ENCODE measurements at places on chromosomes 1 and 21.

- DNase-seq, result no peak
These were observed 31.8 kb downstream of the PROK1 start for GRCh38 chr1:110482662-110483307.

GRCh38 chr1:184027826-184028695 is 9.5 kb downstream of the COLGALT2 start:
- peak; percentile 32 for DNase-seq

DNA sequence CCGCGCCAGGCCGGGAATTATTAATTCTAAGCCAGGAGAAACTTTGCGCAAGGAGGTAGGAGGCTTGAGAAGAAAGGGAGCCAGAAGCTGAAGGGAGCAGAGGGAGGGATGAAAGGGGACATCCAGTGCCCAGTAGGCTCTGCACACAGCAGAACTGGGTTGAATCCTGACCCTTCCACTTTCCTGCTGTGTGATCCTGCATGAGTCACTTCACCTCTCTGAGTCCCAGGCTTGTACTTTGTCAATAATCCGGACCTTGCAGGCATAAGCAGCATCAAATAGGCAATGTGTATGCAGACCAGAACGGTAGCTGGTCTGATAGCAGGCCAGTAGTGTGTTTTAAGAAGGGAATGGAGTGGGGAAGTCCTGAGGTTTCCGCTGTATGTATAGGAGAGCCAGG is 25.5 kb upstream of the EPB41 start:
- no peak for DNase-seq

GRCh38 chr1:67571406-67571805 is 113.6 kb upstream of the GADD45A start:
- DNase-seq, result no peak

- no peak for DNase-seq
These were observed 4.1 kb downstream of the KRTAP12-1 start for GRCh38 chr21:44677881-44678280.

DNA sequence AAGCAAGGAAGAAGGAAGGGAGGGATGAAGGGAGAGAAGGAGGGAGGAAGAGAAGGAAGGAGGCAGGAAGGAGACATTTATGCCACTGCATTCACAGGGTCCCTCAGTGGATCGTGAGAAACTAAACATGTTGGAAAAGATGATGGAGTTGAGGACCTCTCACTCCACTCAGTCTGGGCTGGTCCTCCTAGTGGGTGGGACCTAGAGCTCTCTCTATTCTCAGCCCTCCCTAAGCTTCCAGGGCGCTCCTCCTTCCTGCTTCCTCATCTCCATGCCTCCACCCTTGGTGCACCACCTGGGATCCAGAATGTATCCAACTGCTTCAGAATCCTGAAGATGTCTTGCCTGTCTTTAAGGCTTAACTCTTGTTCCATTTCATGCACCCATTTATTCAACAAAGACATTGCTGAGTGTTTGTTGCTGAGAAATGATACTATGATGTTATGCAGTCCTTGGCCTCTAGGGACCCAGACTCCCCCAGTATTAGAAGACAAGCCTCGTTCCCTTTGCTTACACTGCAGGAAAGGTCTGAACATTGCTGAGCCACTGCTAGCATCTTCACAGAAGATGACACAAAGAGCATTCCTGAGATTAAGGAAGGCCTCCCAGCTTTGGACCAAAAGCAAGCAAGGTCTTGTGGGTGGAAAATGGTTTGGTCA is 88.5 kb downstream of the BEND5 start:
- no peak for DNase-seq

- DNase-seq, result no peak
These were observed 841.5 kb downstream of the LRRIQ3 start for GRCh38 chr1:73356485-73356884.

- no peak for DNase-seq
These were observed 51.9 kb downstream of the PDE9A start for GRCh38 chr21:42705346-42705745.

DNA sequence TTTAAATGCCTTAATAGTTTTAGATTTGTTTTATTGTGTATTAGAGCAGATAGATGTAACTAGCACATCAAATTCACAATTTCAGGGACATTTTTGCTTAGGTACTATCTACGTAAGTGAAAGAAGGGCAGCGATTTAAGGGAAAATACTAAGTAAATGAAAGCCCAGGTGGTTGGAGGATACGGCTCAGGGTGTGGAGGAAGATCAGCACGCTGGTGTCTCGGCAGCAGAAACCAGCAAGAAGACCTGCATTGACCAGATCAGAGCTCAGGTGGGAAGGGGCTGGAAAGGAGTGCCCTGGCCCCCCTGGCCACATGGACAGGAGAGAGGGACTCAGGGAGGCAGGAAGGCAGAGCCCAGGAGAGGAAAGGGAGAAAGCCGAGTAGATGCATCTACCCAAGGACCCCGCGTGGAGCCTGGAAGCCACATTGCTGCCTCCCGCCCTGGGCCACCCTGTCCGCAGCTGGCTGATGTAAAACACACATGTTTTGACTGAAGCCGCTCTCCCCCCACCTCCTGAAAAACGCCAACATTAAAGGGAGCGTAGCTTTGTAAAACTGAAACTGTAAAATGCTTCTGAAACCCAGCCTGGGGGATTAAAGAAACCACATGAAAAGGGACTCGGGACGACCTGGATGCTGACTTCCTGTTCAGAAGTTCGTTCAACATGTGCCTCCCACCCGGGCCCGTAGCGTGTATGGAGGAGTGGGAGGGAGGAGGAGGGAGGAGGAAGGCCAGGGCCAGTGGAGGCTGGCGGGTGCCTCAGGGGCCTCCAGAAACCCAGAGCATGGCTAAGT is 72.6 kb upstream of the TARDBP start:
- DNase-seq, result no peak

DNA sequence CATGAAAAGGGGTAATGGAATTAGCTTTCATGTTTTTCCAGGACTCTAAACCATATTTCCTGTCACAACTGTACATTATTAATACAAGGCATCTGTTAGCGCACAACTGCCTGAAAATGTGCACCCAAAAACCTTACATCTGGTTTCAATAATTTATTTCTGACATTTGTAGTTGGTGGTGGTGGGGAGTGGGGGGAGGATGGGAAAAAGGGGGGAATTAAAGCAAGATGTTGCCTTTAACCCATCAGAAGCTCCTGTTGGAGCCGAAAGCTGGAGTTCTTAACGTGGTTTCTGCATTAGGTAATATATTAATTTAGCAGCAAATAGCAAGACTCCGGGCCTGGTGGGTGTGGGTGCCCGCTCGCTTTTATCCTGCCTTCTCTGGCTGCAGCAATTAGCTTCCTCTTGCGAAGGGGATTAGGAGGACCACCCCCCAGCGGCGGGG is 36.9 kb upstream of the HHAT start:
- DNase-seq, result no peak

DNA sequence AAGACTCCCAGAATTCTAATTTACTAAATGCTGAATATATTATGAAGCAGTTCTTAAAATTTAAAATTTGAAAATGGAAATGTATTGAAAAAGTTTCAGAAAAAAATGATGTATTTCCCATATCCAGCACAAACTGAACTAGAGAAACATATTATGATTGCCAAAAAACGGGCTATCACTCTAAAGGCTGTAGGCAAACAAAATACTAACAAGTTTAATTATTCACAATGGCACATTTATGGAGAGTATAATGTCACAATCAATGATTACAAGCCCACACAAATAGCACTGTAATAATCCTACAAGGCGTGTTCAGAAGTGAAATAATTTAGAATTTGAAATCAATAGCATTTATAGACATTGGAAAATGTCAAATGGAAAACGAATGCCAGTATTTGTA is 531.3 kb downstream of the PTBP2 start:
- no peak for DNase-seq

DNA sequence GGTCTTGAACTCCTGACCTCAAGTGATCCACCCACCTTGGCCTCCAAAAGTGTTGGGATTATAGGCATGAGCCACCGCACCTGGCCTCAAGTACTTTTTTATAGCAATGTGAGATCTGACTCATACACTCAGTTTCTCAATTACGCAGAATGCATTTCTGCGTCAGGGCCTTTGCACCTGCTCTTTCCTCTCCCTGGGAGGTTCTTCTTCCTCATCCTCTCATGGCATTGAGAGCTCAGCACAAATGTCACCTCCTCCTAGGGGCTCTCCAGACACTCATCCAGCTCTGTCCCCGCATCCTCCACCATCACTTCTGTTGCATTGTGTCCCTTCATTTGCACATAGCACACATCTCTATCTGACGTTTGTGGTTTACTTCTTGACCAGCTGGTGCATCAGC is 418.8 kb downstream of the PTPRU start:
- no peak for DNase-seq

GRCh38 chr21:33109574-33110339 is 39.8 kb downstream of the OLIG1 start:
- DNase-seq, result no peak

DNA sequence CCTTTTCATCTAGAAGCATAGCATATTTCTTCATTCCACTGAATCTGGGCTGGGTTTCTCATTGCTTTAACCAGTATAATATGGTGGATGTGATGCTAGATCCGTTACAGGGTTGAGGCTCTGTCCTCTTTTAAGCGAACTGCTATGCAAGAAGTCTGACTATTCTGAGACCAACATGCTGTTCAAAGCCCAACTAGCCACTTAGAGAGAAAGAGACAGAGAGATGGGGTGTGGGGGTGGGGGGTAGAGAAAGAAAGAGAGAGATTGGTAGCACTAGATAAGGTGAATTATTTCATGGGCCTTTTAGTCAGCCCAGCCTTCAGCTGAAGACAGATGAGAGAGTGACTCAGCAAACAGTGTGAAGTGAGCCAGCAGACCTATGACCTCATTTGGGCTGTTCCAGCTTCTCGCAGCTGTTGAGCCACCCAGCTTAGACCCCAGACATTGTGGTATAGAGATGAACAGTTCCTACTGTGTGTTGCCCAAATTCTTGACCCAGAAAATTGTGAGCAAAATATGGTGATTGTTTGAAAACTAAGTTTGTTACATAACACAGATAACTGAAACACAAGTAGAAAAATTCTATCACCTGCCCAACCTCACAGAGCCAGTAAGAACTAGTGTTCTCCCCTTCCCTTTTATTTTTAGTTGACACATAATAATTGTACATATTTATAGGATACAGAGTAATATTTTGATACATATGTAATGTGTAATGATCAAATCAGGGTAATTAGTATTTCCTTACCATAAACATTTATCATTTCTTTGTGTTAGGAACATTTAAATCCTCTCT is 40.7 kb upstream of the PRKACB start:
- DNase-seq, result peak; percentile 92

DNA sequence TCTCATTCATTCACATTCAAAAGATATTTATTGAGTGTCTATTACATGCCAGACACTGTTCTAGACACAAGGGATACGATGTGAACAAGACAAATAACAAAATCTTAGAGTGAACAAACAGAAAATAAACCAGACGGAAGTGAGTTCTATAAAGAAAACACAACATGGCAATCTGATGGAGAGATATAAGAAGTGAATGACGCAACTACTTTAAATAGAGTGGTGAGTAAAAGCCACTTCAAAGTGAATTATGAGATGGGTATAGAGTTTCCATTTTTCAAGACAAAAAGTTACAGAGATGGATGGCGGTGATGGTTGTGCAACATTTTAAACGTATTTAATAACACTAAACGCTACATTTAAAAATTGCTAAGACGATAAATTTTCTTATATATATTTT is 75.4 kb downstream of the CEP170 start:
- DNase-seq, result no peak

- peak; percentile 68 for DNase-seq
These were observed 832 bp downstream of the CCSAP start for GRCh38 chr1:229341774-229342655.

- DNase-seq, result no peak
These were observed 64.8 kb downstream of the DHRS3 start for GRCh38 chr1:12552951-12553921.

GRCh38 chr1:174153085-174153824 is 6.1 kb upstream of the RABGAP1L start:
- peak; percentile 68 for DNase-seq

DNA sequence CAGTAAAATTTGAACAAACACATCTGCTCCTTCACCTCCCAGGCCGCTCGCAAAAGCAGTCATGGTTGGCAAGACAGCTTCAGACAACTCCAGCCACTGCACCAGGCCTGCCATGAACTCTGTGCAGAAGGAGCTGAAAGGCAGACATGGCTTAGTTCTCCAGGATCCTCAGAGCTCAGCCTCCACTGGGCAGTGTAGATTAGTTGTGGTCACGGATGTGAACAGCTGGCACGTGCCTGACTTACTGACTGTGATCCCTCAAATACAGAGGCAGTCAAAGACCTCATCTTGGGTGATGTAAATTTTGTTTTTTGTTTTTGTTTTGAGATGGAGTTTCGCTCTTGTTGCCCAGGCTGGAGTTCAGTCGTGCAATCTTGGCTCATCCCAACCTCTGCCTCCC is 28.4 kb downstream of the TMCO4 start:
- DNase-seq, result no peak

GRCh38 chr1:17358557-17358956 is 13.4 kb upstream of the PADI6 start:
- DNase-seq, result no peak

DNA sequence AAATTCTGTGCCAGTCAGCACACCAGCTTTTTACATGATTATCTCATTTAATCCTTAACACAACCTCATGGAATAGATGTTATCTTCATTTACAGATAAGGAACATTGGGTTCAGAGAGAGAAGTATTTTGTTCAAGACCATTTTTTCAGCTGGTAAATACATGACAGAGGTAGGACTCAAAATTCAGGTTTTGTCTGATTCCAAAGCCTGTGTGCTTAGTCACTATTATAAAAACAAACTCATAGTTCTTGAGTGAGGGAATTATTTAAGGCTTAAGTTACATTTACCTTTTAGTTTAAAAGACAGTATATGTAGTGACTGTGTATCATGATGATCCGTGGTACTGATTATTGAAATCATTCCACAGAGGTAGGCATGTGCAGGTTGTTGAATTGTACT is 125.2 kb downstream of the MAGI3 start:
- DNase-seq, result peak; percentile 39

DNA sequence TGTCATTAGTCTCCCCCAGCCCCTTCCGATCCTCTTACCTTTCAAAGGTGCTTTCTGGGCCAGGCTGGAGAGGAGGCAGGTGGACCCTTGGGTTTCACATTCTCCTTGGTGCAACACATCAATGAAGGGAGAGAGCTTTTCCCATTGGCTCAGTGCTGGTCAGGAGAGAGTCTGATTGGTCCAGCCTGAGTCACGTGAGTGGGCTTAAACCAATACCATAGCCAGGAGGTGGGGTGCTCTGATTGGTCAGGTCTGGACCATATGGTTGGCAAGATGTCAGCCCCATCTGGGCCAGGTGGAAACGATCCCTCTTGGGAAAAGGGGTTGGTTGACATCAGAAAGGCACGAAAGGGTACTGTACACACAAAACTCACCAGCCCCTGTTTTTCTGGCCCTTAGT is 44.8 kb upstream of the ABCG1 start:
- DNase-seq, result no peak

GRCh38 chr1:17607644-17608581 is 68.4 kb downstream of the ARHGEF10L start:
- DNase-seq, result no peak
